ENCODE measurements at places on chromosomes 6 and 20. TPM values are rescaled to one million over a fixed set of nuclear protein-coding genes. Genes with fewer than 3 reads are reported as not detected.

Gene SLPI
- total RNA-seq, result 0.74 TPM

Gene BNIP5
- total RNA-seq, result not detected

Gene CST5
- not detected for total RNA-seq

Gene MPIG6B
- total RNA-seq, result not detected

Gene ADGB
- not detected for total RNA-seq

Gene HLA-DMB
- 0.44 TPM for total RNA-seq

All from Panc1 (cell line).